ENCODE measurements at places on chromosomes 7 and 10. TPM values are rescaled to one million over a fixed set of nuclear protein-coding genes. Genes with fewer than 3 reads are reported as not detected.

The RAMP3 gene
- total RNA-seq, result 0.58 TPM

The CCM2 gene
- total RNA-seq, result 62.2 TPM

The NPFFR1 gene
- total RNA-seq, result not detected

The ZMYND11 gene
- total RNA-seq, result 51.4 TPM

The OPN1SW gene
- total RNA-seq, result not detected

The CFAP70 gene
- total RNA-seq, result 1.7 TPM

The ACTA2 gene
- total RNA-seq, result 85.4 TPM

The FRMD4A gene
- total RNA-seq, result 14.1 TPM

Data from smooth muscle cell of trachea (primary cell).